ENCODE measurements at places on chromosomes 13 and 19.

- DNase-seq, result no peak
Measured at GRCh38 chr19:23118400-23118799, 1.6 kb downstream of the ZNF730 start.

- DNase-seq, result peak; percentile 65
Measured at GRCh38 chr19:43594710-43595604, 977 bp downstream of the IRGQ start.

GRCh38 chr13:29422015-29422414 is 173.5 kb downstream of the SLC7A1 start:
- DNase-seq, result no peak

- no peak for DNase-seq
Measured at GRCh38 chr13:99285432-99286182, 21.6 kb downstream of the GPR183 start.

DNA sequence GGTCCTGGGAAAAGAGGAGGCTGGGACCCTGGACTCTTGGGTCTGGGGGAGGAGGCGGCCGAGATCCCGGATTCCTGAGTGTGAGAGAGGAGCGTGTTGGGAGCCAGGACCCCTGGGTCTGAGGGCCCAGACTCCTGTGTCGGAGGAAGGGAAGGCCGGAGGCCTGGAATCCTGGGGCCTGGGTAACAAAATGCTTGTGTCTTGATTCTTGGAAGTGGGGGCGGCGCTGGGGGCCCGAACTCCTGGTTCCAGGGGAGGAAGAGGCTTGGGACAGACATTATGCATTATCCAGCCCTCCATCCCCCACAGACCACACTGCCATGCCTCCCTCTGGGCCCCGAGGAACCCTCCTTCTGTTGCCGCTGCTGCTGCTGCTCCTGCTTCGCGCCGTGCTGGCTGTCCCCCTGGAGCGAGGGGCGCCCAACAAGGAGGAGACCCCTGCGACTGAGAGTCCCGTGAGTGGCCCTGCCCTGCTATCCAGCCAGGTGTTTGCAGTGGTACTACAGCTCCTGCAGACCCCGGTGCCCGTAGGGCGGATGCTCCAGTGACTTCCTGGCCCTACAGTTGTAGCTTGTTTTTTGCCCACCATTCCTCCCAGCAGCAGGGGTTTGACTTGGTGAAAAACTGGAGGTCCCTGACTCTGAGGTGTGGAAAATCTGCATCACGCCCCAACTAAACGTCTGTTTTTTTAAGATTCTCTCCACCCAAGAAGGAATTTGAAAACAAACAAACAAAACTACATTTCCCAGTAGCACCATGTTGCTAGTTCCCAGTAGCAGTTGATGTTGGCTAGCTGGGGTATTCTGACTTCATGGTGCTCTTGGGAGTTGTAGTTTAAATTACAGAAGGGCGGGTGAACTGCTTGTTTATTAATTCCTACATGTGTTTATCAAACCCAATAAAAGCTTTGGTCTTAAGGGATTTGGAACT is 630 bp downstream of the NUCB1 start:
- DNase-seq, result peak; percentile 60

GRCh38 chr19:17536955-17537354 is 18.5 kb upstream of the COLGALT1 start:
- peak; percentile 3 for DNase-seq

DNA sequence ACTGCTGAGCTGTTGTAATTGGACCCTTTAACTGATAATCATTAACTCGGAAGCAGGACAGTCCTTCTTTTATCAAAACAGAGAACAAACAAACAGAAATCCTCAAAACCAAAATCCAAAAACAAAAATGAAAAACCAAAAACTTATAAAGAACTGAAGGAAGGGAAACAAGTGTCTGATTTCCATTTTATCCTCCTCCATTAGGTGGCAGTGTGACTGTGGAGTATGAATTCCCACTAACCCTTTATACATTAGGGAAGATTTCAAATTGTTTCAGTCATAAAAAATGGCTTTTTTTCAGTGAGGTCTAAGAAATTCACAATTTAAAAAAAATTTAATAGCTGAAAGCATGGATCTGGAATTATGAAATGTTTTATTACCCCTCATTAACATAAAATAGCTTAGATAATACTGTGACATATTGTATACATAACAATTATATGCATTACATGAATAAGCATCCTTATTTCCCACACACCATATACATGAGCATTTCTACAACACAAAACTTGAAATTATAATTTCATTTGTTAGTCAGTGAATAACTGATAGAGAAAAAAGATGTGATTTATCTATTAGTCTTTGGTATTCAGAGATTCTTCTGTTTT is 1074.3 kb upstream of the PCDH9 start:
- peak; percentile 8 for DNase-seq

DNA sequence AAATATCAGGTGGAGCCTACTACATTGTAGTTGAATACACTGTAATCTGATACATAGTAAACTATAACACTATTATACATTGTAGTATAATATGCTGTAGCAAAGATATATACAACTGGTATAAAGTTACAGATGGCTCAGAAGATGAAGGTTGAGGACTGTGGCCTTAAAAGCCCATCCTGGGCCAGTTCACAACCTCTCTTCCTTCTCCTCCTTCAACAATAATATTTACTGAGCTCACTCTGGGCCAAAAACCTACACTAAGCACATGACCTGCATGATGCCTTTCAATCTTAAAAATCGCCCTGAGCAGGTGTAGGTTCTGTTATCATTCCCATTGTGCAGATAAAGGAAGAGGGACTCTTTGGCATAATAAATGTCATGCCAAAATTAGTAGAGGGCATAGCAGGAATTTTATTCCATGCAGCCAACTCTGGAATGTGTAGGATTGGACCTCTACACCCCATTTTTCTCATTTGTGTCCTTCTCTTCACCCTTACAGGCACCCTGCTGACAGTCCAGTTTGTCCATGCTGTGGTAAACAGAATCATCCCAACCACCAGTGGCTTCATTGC is 14.6 kb upstream of the SIN3B start:
- DNase-seq, result peak; percentile 48

- DNase-seq, result peak; percentile 71
Measured at GRCh38 chr19:38095411-38096308, 128.4 kb downstream of the DPF1 start.

DNA sequence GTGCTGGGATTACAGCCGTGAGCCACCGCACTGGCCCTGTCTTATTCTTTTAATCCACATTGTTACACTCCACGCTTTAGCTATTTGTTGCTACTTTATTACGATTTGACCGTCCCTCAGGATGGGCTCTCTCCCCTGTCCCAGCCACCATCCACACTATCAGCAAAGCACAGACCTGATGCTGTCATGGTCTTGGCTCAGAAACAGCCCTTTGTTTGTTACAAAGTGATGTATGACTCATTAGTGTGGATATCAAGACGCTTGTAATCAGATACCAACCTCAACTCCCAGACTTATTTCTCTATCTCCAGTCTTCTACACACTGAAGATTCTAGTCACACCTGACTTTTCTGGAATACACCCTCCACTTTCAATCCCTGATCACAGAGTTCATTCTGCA is 84.6 kb upstream of the FREM2 start:
- peak; percentile 2 for DNase-seq

GRCh38 chr13:110757296-110757695 is 43.8 kb downstream of the ING1 start:
- no peak for DNase-seq

DNA sequence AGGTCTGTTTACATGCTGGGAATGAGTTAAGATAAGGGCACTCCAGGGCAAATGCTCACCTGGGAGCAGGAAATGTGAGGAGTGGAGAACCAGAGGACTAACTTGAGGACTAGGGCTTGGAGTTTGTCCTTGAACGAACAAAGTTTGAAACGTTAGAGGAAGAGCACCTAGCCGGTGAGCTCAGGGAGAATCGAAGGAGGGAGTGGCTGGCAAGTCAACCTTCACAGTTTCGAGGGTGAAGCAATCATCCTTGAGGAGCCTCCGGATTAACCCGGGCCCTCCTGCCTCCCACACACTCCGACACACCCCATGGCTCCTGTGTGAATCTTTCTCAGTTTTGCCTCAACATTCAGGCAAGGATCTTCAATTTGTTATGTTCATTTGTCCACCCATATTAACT is 58.6 kb downstream of the LMO7 start:
- no peak for DNase-seq

DNA sequence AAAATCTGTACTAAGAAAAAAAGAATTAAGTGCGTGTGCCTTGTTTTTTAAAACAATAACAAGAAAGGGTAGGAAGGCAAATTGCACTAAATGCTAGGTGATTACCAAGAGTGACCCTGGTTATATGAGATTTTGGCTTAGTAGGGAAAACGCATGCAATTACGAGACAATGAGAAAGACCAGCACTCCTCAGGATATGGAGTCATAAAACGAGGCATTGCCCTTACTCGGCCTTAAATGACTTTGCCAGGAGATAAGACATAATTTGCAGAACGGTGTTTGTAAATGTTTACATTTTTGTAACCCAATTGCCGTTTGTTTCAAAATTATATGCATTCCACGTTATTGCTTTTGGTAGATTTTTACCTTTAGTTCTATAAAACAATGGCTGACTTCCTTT is 179.8 kb downstream of the RBM26 start:
- DNase-seq, result no peak

- DNase-seq, result no peak
Measured at GRCh38 chr19:14418856-14419105, 360 bp downstream of the DDX39A start.

- DNase-seq, result peak; percentile 51
Measured at GRCh38 chr13:99980201-99980823, 1.3 kb upstream of the ZIC2 start.

DNA sequence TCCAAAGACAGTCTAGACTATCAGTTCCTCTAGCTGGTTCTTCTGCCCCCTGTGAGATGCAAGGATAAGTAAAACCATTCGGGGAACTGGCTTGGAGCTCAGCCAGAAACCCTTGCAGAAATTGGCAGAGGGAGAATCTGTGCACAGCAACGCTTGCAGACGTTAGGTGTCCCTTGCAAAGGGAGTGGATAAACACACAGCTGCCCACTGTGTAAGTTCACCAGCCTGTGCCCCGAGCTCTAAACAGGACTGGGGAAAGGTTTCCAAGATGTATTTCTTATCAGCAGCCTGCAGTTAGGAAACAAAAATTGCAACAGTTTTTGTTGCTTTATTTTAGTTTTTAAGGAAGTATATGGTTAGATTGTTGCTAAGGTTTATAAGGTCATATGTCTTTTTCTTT is 19.0 kb upstream of the ADGRE1 start:
- DNase-seq, result no peak

DNA sequence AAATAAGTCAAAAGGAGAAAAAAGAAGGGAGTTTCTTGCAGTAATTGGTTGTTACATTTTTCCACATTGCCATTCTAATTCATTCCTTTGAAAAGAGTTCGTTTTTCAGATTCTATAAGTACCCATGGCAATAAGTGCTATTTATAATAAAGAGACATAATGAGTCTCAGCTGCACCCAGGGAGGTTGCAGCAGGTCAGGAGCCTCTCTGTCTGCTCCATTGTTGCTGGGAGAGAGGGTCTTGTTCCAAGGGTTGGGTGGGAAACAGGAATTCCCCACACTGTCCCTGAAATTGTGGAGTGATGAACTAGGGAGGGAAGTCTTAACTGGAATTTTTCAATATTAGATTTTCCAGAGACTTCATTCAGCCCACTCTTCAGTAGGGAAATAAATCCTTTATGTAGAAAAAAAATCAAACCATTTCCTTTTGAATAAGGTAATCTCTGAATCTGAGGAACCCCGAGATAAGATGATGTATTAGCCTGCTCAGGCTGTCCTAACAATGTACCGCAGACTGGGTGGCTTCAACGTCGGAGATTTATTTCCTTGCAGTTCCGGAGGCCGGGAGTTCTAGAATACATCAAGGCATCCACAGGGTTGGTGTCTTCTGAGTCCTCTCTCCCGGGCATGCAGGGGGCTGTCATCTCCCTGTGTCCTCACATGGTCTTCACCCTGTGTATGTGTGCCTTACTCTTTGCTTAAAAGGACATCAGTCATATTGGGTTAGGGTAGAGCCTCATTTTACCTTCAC is 342.7 kb upstream of the TMTC4 start:
- DNase-seq, result no peak

DNA sequence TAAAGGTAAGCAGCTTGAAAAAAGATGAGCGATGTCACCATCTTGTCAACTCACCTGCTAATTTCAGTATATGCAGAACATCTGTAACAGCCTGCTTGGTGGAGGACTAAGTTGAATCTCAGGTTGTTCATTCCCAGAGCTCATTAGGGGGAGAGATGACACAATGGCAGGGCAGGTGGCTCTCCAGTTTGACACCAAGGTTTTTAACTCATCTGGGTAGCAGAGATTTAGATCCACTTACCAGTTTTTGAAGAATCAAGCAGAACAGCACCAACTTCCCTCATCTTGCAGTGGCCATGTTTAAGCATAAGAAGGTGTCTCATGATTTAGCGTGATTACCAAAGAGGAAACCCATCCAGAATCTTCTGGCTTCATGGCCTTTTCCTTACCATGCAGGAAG is 168.3 kb downstream of the TSHZ3 start:
- no peak for DNase-seq
